ENCODE measurements at places on chromosomes 3 and 15. TPM values are rescaled to one million over a fixed set of nuclear protein-coding genes. Genes with fewer than 3 reads are reported as not detected.
A peak's percentile ranks its signal among the peaks of the same experiment; 100 is the strongest.

Gene MAGI1
- total RNA-seq = 105 TPM

Gene SAMD7
- total RNA-seq = not detected

Gene C3orf33
- 5.5 TPM for total RNA-seq

Gene GABRG3
- 0.37 TPM for total RNA-seq

Gene CHRM5
- total RNA-seq = not detected

Gene RBPMS2
- total RNA-seq = 8.7 TPM

Gene IL12A
- total RNA-seq = 1.7 TPM

Gene PLSCR5
- not detected for total RNA-seq

Gene TMEM40
- total RNA-seq = not detected

Gene HMCES
- 26.9 TPM for total RNA-seq

GRCh38 chr3:42880601-42881451, 5.1 kb upstream of the CYP8B1 start:
- DNase-seq = peak; percentile 96

GRCh38 chr15:48855501-48856440, 22.2 kb upstream of the EID1 start:
- DNase-seq = no peak

GRCh38 chr3:62238431-62238830, 134.9 kb downstream of the FEZF2 start:
- no peak for DNase-seq

- no peak for DNase-seq
Observed at GRCh38 chr3:160373655-160374054, 25.4 kb downstream of the IFT80 start.

DNA sequence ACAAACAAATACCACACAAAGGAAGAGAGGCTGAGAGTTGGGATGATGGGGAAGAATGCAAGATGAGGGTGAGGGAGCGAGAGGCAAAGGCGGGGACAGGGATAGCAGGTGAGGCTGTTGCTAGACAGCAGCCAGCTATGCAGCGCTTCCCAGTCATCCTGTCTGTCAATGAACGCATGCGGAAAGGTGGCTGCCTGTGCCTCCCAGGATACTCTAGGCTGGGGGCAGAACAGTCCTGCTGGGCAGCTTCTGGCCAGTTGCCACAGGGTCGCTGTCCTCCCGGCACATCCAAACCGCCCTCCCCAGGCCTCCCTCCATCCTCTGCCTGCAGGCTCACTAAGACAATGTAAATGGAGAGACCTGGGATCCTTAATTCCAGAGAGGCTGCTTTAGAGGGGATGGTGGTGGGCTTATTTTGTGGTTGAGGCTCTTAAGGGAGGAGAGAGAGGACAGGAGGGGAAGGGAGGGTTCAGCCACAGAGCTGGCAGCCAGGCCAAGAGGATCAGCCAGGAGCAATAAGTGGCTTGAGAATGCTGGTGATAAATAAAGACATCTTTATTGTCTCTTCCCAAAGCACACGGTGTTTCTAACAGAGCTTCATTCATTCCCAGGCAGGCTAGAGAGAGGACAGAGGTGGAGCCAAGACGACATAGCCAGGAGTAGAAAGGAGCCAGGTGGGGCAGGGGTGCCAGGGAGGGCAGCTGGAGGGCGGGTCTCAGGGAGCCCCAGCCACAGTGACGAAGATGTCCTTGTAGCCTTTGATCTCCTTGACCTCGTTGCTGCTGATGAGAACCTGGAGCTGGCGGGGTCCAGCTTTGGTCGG, 9.2 kb upstream of the TGM5 start:
- no peak for DNase-seq

GRCh38 chr15:88465633-88466224, 1.5 kb downstream of the MRPL46 start:
- DNase-seq = no peak

- peak; percentile 69 for DNase-seq
Observed at GRCh38 chr3:118987477-118987876, 47.2 kb downstream of the IGSF11 start.

GRCh38 chr3:127716384-127716783, 43.6 kb downstream of the ABTB1 start:
- no peak for DNase-seq

DNA sequence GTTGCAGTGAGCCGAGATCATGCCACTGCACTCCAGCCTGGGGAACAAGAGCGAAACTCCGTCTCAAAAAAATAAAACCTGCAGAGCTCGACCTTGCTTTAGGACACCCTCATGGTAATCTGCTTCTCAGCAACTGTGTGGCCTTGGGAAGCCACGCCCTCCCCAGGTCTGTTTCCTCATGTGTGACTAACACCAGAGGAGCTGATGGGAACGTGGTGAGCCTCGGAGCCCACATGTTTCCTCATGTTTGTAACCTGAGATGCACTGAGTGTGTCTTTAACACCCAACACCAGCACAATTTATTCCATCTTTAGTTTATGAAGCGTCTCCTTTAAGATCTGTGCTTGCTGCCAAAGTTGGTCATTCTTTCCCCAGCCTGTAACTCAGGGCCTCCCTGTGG, 142.8 kb downstream of the OCA2 start:
- peak; percentile 14 for DNase-seq

GRCh38 chr3:193951859-193952258, 184.1 kb upstream of the HES1 start:
- DNase-seq = no peak

DNA sequence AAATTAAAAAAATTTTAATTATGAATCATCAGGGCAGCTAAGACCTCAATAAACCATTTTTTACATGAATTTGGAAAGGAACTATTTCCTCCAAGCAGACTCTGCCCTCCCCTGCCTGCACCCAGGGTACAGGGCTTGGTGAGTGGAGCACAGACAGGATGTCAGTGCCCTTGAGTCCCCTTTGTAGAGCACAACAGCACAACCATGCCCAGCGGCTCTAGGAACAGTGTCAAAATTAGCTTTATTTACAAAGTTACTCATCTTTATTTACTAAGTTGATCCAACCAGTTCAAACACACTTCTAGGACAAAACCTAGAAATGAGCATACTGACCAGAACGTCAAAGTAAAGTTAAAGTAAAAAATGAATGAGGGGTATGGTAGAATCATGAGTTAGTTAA, 90.6 kb upstream of the TSC22D2 start:
- no peak for DNase-seq

DNA sequence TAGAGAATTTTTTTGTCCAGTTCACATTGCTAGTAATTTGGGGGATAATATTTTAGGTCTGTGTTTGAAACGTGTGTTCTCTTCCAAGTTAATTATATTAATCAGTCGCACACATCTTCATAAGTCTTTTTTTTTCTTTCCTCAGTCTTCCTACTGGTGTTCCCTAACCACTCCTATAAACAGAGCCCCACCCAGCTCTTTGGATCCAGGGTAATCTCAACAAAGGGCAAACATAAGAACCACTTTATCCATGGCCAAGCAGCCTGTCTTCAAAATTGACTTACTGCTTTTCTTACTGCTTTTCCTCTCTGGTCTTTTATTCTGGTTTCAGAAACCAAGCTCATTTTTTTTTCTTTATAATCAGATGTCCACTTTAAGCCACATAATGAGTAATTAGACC, 266.8 kb upstream of the NECTIN3 start:
- peak; percentile 28 for DNase-seq

DNA sequence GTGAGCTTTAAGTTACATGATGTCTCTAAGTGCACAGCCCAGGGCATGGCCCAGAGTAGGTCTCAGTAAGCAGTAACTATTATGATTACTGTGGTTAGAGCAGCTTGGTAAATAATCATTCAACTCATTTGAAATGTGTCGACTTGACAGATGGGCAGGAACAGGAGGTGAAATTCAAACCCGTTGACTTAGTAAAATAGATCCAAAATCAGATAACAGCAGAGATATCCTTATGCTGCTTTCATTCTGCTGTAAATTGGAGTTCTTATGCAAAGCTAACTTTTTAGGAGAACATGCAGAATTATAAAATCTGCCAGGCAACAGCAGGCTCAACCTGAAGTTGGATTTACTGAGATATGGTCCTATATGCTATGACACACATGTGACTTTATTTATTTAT, 118.7 kb upstream of the KLHL25 start:
- no peak for DNase-seq

- no peak for DNase-seq
Observed at GRCh38 chr3:194714564-194714963, 28.9 kb downstream of the FAM43A start.

DNA sequence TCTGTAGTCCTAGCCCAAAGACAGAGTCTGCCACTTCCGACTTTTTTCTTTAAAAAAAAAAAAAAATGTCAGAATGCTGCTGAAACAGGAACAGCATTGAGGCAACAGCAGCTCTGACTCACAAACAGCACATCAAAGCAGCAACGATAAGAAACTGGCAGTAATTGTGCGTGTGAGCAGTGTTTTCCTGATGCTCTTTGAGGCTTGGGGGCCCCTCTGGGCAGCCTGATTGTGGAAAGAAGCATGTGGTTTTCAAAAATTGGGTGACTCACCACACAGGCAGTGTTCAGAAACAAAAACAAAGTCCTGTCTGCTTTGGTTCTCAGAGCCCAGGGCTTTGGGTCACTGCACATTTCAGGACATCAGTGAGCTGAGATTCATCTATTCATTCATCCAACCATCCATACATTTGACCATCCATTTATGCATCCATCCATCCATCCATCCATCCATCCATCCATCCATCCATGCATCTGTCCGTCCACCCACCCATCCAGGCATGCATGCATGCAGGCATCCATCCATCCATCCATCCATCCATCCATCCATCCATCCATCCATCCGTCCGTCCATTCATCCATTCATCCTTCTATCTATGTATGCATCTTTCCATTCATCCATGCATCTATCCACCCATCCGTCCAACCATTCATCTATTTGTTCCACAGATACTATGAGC, 308.4 kb downstream of the RPLP1 start:
- peak; percentile 78 for DNase-seq

DNA sequence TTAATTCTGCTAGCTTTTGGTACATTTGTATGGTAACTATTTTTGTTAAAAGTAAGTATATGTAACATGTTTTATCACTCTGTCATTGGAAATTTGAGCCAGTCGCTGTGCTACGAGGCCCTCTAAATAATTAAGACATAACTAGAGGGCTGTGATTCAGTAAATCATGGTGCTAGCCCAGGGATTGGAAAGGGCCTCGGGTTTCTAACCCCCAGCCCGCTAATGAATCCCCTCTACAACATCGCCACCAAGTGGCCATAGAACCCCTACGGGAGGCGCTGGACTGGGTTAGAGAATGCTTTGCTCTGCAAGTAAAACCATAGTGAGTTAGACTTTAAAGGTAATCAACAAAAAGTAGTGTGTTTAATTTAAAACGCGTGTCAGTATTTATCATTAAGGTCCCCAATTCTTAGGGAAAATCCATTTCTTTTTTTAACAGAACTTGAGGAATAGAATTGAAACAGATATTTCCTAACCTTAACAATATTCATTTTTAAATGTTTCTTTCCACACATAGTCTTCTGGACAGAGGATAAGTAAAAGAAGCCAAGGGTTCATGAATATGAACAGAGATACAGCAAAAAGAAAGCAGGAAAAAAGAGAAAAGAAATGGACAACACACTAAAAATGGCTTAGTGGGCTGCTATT, 744.7 kb downstream of the EPHA3 start:
- DNase-seq = peak; percentile 63

GRCh38 chr3:149717391-149718056, 34.8 kb downstream of the COMMD2 start:
- peak; percentile 86 for DNase-seq

DNA sequence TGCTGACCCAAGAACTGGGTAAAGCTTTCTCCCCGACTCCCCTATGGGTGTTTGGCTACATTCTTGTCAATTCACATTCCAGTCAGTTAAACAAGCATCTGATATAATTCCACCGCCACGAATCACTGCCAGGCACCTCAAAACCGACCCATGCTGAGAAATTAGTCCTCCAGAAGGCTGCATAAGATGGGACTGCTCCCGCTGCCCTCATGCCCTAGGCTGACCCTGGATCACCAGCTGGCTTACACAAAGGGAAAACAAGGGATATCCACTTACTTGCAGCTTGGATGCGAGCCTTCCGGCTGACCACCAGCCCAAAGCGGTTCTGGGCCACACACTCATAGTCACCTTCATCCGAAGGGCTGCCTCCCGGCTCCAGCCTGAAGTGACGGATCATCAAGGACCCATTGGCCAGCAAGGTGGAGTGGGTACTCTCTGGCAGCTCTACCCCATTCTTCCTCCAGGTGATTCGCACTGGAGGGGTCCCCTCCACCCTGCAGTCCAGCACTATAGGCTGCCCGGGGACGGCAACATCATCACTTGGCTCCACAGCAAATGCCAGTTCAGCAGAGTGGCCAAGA, 2.9 kb downstream of the IGDCC3 start:
- no peak for DNase-seq

DNA sequence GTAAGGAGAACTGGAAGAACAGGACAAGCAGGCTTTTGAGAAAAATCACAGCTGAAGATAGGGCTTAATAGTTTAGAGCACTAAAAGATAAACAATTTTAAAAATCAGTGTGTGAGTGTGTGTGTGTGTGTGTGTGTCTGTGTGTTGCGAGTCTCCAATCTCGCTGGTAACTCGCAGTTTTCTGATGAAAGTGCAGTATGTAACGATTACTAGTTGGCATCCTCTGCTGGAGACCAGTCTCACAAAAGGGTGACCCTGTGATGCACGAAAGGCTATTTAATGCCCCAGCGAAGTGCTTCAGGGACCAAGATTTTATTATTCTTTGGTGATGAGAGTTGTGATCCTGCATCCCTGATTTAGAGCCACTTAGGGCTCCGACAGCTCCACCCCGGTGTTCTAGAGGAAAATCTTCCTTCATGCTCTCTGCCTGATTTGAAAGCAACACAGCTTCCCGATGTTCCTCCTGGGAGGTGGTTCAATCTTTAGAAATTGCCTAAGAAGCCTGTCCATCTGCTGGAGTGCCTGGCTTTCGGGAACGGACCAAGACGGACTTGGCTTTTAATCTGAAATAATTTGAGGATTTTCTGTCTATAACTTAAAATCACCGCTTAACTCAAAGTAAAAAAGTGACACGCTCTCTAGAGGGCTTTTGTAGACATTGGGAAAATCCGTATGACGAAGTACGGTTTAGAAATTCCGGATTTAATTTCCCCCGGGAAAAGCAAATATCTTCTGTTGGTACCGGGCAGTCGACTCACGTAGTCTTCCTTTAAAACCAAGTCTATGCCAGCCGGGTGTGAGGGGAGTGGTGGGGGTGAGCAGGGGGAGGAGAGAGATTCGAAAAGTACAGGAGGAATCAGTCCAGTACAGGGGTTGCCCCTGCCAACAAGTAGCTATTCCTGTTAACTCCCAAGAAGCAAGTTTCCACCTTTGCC, 1.1 kb upstream of the ALCAM start:
- peak; percentile 24 for DNase-seq

GRCh38 chr3:17850448-17850847, 108.0 kb upstream of the TBC1D5 start:
- no peak for DNase-seq

GRCh38 chr3:3080309-3080708, 29.9 kb downstream of the IL5RA start:
- DNase-seq = no peak

All from stomach (tissue), 19 donors.